ENCODE measurements at places on chromosomes 4 and X.

- DNase-seq, result no peak
Measured at GRCh38 chr4:60216752-60217151, 983.4 kb upstream of the ADGRL3 start.

DNA sequence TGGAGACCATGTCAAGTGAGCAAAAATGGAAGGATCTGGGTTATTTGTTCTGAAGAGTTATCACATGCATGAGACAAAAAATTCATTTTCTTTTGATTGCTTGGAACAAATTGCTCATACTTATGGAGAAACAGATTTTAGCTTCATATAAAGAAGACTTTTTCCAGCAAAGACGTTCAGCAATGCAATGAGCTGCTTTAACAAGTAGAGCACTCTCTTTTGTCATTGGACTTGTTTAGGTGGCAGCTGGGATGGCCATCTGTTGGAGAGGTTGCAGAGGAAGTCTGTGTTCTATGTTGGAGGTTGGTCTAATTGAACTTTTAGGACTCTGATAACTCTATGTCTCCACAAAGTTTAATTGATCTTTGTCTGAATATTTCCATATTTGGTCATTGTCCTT is 19.9 kb upstream of the CEP135 start:
- DNase-seq, result no peak

DNA sequence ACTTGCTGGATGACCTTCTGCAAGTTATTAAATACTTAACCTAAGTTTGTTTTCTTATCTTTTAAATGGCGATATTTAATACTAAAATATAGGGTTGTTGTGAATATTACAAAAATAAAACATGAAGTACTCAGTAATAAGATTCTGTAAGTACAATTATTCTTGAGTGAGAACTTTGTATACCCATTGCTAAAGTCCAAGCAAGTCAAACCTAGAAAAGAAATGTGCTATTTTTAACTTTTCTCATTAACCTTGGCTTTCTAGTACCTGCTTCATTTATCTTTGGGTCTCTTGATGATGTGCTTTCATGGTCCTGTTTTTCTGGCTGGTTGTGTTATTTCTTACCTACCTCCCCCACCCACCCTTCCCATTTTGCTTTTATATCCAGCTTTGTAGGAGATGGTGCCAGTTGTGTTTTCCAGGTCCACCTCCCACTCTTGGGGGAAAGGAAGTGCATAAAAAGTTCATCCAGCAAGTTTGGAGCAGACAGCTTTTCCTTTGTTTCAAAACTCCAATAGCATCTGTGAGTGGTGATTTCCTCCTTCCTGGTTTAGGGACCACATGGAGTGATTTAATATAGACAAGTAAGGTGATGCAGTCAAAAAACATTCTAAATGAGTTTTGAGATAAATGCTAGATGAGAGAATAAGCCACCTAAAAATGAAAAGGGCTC is 7.5 kb upstream of the CXCL8 start:
- DNase-seq, result no peak

DNA sequence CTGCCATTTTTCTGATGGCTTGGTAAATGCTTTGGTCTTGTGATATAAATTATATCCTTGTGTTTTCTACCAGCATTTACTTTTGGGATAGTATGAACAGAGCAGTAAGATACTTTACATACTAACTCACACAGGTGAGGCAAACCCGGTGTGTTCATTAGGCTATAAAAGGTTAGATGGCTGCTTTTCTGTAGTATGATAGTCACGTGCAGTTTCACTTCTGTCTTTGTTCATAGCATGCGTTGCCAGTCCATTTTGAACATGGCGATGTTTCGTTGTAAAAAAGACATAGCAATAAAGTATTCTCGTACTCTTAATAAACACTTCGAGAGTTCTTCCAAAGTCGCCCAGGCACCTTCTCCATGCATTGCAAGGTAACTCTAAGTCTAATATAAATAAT is 88.4 kb downstream of the KLHL8 start:
- no peak for DNase-seq

DNA sequence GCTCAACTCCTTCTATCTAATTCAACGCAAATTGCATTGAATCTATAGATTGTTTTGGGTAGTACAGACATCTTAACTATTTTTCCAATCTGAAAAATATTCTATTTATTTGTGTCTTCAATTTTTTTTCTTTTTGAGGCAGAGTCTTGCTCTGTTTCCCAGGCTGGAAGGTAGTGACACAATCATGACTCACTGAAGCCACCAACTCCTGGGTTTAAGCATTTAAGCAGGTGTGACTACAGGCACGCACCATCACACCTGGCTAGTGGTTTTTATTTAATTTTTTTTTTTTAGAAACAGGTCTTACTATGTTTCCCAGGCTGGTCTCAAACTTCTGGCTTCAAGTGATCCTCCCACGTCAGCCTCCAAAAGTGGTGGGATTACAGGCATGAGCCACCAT is 98.3 kb downstream of the GK start:
- no peak for DNase-seq

- DNase-seq, result no peak
Measured at GRCh38 chr4:141871086-141871770, 234.8 kb downstream of the IL15 start.

DNA sequence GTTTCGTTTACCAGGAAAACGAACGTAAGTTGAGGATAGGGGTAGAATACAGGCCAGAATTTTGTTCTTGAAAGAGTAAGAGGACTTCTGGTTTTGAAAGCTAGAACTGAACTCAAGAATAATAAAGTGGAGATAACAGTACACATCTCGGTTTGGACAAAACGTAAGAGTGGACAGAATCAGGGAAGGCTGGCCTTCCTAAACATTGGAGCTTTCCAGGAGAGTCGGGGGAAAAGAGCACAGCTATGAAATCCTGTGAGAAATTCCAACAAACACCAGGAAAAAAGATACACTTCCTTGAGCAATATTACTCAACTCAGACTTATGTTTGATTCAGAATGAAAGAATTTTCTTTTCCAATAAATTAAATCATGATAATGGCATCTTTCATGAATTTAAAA is 1.2 kb downstream of the CTSO start:
- no peak for DNase-seq

DNA sequence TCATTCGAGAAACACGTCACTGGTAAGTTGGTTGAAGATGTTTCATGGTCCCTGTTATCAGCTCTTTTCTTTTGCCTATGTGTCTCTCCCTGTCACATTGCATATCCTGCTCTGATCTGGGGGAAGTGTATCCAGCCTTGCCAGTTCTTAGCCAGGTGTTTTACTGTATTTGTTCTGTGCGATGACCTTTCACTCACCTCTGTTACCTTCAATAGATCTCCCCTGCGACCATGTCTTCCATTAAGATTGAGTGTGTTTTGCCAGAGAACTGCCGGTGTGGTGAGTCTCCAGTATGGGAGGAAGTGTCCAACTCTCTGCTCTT is 2.6 kb downstream of the RGN start:
- no peak for DNase-seq

DNA sequence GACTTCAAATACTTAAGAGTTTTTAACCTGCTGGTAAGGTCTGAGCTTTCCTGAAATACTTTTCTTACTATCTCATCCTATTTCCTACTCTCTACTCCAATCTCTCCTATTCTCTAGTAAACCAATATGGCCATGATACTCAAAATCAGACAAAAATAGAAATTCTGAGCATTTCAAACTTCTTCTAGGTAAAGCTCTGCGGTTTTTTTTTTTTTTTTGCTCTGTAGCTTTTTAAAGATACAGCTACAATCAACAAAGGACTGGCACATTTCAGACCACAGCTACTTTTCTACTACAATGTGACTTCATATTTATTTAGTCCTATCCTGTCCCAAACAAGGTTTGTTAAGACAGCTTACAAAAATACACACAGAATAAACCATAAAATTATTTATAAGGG is 31.1 kb downstream of the MAML3 start:
- DNase-seq, result no peak

- no peak for DNase-seq
Measured at GRCh38 chr4:138972956-138973801, 42.4 kb upstream of the NOCT start.

- DNase-seq, result no peak
Measured at GRCh38 chrX:51917604-51918003, 24.2 kb downstream of the MAGED1 start.

GRCh38 chrX:47078129-47079043 is at the start of gene RGN:
RGN (plus strand) TSS chrX:47078443; CDS start chrX:47081145, 2,702 bp downstream.
- no peak for DNase-seq

DNA sequence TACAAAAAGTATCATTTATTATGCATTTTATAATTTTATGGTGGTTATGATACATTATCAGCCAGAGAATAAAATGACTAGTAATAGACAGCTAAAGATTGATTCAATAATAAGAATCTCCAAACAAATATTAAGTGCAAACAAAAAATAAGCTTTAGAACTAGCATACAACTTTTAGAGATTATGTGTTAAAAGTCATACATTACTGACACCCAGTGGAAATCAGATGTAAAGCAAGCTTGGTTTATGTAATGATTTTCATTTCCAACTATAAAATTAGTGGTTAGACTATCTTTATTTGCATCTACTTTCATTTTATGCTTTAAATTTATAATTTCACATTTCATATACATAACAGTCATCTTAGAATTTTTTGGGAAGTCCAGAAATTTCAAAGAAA is 57.7 kb downstream of the IL13RA2 start:
- no peak for DNase-seq
